ENCODE measurements at places on chromosomes 2 and 18.

DNA sequence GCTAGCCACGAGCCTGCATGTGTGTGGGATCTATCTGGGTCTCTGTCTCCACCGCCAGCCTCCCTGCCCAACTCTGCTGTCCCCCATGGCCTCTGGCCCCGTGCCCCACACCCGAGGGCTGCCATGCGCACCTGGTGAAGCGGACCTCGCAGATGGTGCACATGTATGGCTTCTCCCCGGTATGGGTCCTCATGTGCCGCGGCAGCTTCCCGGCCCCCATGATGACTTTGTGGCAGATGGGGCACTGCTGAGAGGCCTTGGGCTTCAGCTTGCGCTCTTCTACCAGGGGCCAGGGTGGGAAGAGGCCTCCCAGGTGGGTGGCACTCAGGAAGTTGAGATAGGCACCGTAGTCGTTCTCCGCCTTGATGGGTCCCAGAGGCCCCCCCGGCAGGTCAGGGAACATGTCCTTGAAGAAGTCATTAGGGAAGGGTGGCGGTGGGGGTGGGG lies 109.3 kb upstream of the SMAD2 start:
- no peak for DNase-seq

DNA sequence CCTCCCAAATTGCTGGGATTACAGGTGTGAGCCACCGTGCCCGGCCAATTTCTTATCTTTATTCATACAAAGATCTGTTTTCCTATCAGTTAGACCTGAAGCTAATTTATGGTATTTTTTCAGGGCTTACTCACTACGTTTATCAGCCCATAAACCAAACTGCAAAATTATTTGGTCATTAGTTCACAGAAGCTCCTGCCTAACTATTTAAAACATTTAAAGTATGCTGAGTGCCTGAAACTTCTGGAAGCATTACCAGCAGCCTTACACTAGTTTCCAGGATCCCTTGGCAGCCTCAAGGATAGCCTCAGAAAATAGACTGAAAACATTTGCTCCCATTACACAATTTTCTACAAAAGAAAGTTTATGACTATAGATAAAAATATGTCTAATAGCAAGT lies 68.8 kb downstream of the GALNT13 start:
- DNase-seq: no peak

DNA sequence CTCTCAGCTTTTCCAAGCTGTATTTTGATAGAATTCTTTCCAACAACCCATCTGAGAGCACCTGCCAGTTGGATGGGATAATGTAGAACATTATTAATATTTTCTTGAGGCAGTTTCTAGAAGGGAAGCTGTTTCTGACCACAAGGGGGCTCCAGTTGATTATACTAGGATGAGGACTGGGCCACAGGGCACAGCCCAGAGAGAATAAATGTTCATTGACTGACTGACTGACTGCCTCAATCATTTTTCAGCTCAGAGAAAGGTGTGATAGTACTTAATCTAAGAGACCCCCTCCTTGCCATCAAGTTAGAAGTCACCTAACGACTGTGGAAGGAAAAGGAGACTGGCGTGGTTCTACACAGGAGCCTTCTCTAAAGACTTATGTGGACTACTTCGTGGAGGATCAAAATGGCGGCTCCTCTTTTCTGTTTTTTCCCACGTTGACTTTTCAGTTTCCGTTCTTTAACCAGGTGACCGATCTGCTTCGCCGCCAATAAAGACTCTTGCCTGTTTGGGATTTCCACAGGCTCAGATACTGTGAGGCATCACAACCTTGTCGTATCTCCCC lies 31.9 kb upstream of the CREG2 start:
- no peak for DNase-seq

DNA sequence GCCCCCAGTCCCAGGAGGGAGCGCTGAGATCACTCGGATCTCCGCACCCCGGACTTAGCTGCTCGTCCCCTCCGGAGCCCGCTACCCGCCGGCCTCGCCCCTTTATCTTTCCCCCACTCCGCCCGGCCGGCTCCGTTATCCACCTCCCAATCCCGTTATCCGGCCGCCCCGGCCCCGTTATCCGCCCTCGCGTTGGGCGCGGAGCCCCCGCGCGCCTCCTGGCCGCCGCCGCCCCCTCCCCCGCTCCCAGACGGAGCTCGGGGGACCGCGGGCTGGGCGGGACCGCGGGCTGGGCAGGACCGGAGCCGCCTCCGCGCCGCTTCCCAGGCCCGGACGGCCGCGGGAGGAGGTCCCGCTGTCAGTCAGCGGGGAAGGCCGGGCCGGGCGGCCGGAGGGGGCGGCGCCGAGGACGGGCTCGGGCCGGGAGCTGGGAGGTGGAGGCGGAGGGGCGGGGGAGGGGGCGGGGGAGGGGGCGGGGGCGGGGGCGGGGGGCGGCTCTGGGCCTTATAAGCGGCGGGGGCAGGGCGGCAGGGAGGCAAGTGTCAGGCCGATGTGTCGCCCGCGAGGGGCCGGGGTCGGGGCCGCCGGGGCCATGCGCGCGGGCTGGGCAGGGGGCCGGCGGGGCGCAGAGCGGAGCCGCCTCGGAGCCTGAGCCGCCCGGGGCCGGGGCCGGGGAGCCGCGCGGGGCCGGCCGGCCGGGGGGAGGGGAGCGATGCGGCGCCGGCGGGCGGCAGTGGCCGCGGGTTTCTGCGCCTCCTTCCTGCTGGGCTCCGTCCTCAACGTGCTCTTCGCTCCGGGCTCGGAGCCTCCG lies at the start of gene PKDCC:
Gene PKDCC (plus strand): TSS at position 534 of the 811 bp plus-strand sequence. CDS start 179 bp downstream, at position 713.
- DNase-seq: peak; percentile 49

DNA sequence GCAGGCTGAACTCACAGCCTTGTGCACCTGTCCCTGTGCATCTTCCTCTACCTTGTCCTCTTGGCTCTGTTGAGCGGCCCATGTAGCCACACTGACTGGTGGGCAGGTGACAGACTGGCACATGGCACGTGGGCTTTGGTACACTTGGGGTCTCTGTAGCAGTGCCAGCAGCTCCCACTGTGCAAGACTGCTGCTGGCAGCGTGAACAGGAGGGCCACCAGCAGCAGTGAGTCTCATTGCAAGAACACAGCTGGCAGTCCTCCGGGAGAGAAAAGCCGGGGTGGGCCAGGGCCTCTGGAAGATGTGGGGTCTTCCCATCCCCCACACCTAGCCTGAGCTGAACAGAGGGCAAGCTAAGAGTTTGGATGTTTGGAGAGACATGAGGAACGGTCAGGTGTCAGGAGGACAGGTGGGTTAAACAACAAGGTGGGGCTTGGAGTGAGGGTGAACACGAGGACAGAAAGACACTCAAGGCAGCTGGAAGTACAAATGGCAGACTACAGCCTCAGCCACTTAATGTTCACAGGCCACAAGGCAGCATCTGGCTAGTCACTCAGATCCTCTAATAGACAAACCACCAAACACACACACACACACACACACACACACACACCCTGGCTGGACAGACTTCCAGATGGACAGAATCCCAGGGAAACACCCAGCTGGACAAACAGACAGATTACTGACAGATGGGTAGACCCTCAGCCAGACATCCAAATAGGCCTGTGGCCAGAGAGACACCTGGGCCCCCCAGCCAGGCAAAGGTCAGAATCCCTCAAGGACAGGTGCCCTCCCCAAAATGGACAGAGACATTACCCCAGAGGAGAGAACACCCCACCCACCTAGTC lies 2.3 kb upstream of the PTPN18 start:
- DNase-seq: no peak

Data from skeletal muscle cell (primary cell).